Activated CD4-positive, alpha-beta memory T cell treated with anti-CD3 and anti-CD28 coated beads, Interleukin-2, amount 10 ng/mL, durations not matched to agents 7 days and 5 days (primary cell): ENCODE measurements at places on chromosomes 1 and 21. TPM values are rescaled to one million over a fixed set of nuclear protein-coding genes. Genes with fewer than 3 reads are reported as not detected.
A peak's percentile ranks its signal among the peaks of the same experiment; 100 is the strongest.

The RIIAD1 gene
- total RNA-seq: not detected

- peaks cover 5% of the 10 kb centered on the region for H3K27me3 ChIP-seq
- H3K36me3 ChIP-seq: peaks cover 18% of the 10 kb centered on the region
- DNase-seq: no peak
- H3K4me1 ChIP-seq: peaks cover 73% of the 10 kb centered on the region
- peak overlapping the region; percentile 86 for H3K4me3 ChIP-seq
These were observed 905 bp downstream of the LIX1L start for GRCh38 chr1:145956781-145957442.

The KLF17 gene
- total RNA-seq: not detected

DNA sequence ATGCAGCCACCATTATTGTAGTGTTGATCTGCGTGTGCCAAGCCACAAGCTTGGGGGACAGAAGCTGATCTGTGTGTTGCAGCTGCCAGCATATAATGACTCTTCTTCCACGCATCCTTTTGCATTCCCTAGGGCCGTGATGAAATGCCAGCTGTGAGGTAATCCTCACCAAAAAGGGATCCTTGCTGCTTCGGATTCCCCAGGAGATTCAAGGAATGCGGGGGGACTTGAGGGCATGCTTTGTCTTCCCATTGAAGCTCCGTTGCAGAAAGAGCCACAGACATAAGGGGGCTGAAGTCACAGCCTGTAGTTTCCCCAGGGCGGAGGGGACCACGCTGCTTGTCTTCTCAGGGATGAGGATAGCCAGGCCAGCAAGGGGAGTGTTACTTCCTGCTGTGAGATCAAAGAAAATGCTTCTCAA is 281.6 kb upstream of the FMN2 start:
- DNase-seq: no peak
- no peak overlapping the region for H3K27ac ChIP-seq
- H3K27me3 ChIP-seq: no peaks in the 10 kb centered on the region
- no peaks in the 10 kb centered on the region for H3K36me3 ChIP-seq

GRCh38 chr1:97159342-97159741 is 437.8 kb downstream of the PTBP2 start:
- DNase-seq: no peak
- no peak overlapping the region for H3K27ac ChIP-seq
- H3K4me3 ChIP-seq: no peak overlapping the region

DNA sequence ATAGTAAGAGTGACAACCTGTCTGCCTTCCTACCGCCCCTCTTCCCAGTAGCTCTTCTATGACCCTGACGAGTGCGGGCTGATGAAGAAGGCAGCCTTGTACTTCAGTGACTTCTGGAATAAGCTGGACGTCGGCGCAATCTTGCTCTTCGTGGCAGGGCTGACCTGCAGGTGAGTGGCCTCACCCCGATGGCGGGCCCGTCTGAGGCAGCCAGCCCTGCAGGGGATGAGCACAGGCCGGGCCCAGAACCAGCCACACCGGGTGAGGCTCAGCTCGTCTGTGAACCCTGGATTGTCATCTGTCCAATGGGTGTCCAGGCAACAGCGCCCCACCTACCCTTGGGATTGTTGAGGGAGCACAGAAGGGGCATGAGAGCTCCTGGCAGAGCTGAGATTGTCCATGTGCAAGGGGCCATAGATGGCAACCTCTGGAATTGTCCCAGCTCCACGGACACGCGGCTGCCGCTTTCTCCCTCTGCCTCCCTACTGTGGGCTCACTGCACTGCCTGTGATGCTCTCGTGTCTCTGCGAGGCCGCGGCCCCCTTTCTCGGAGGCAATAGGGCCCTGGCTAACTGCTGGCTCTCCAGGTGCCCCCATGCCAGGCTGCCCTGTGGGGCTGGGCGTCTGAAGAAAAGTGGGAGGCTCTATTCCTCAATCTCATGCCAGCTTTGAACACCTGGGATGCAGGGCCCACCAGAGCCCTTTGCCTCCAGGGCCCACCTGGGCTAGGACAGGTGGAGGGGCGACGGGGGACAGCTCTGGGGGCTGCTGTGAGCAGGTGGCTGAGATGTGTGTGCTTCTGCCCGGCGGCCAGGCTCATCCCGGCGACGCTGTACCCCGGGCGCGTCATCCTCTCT is 50.0 kb upstream of the LRRC3 start:
- no peak overlapping the region for H3K4me3 ChIP-seq
- no peaks in the 10 kb centered on the region for H3K27me3 ChIP-seq
- no peak overlapping the region for H3K27ac ChIP-seq
- peaks cover 2% of the 10 kb centered on the region for H3K4me1 ChIP-seq

DNA sequence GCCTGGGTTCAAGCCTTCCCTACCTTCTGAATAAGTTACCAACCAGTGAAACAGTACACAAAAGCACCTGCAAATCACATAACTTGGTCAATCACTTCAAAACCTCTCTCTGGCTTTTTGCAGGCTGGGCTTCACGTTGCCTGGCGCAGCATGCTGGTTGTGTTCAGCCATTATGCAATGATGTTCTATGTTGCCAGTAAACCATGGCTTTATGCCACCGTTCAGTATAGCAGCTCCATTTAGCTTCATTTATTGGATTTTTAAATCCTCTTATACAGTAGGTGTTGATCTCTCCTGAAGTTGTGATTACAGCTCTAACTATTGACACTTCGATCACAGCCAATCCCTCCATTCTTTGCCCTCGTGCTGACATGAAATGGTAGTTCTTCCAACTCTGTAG is 233.6 kb upstream of the PTBP2 start:
- no peaks in the 10 kb centered on the region for H3K36me3 ChIP-seq
- DNase-seq: no peak
- no peaks in the 10 kb centered on the region for H3K4me1 ChIP-seq
- no peaks in the 10 kb centered on the region for H3K27me3 ChIP-seq
- H3K27ac ChIP-seq: no peak overlapping the region

The FAM72B gene
- 31.6 TPM for total RNA-seq

DNA sequence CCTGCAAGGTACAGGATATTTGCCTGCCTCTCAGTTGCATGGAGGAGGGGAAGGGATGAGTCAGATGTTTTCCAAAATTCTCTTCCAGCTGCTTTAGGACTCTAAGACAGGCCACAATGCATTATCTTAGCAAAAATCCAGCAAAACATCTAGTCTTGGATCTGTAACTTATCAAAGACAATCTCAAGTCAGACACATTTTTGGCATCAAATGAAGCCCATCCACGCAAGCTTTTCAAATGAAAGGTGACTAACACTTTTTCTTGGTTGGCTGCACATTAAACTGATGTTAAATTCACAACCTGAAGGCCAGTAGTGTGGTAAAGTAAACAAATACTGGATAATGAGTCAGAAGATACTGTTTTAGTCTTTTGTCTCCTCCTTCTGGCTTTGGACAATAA is 21.3 kb downstream of the FAM78B start:
- no peaks in the 10 kb centered on the region for H3K36me3 ChIP-seq
- H3K27me3 ChIP-seq: peaks cover 1% of the 10 kb centered on the region
- H3K27ac ChIP-seq: no peak overlapping the region
- no peak for DNase-seq

DNA sequence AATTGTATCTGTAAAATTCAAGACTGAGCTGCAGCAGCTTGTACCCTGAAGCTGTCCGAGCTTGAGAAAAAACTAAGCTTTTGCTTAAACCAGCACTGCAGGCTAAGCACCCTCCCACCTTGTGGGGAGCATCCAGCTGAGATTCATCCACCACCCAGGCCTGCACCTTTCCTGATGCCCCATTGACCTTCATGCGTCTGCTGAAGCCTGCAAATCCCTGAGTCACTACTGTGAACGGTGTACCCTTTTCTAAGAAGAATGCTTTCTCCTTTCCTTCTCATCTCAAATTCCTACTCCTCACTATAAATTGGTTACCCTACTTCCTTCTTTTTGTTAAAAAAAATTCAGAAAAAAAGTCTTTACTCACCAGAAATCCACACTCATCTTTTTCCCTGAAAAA is 90.9 kb upstream of the RGS18 start:
- no peak overlapping the region for H3K4me3 ChIP-seq
- H3K27me3 ChIP-seq: no peaks in the 10 kb centered on the region
- H3K27ac ChIP-seq: no peak overlapping the region
- no peak for DNase-seq
- no peaks in the 10 kb centered on the region for H3K36me3 ChIP-seq
- no peaks in the 10 kb centered on the region for H3K4me1 ChIP-seq

The LAMC2 gene
- not detected for total RNA-seq

The FCGR3A gene
- 0.53 TPM for total RNA-seq

The OR13G1 gene
- total RNA-seq: not detected

- no peaks in the 10 kb centered on the region for H3K4me1 ChIP-seq
- H3K4me3 ChIP-seq: no peak overlapping the region
- DNase-seq: no peak
- H3K27ac ChIP-seq: no peak overlapping the region
- H3K36me3 ChIP-seq: no peaks in the 10 kb centered on the region
- H3K27me3 ChIP-seq: peaks cover 18% of the 10 kb centered on the region
These were observed 82.6 kb downstream of the C1orf21 start for GRCh38 chr1:184469396-184469795.

DNA sequence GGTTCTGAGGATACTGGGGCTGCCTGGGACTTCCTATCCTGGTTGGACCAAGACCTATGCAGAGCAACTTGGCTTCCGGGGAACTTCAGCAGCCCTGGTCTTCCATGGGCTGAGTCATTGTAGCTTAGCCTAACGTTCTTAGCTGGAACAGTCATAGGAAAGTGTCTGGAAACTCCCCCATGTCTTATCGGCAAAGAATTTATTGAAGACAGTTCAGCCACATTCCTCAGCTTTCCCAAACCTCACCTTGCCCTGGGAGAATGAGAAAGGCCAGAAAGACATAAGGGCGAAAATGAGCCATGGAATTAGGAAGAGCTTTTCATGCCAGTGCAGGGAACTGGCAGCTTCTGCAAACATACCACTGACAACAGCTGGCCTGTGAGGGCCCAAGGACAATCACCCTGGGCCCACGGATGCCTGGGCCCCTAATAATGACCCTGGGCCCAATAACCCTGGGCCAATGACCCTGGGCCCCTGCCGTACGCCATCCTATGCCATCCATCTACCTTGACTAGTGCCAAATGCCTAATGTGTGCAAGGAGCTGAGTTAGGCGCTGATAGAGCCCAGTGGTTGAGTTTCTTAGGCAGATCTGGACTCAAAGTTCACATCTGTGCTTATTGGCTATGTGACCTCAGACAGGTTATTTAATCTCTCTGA is 114.4 kb upstream of the GADD45A start:
- no peak overlapping the region for H3K27ac ChIP-seq
- H3K36me3 ChIP-seq: no peaks in the 10 kb centered on the region
- no peak for DNase-seq
- H3K4me3 ChIP-seq: no peak overlapping the region
- no peaks in the 10 kb centered on the region for H3K4me1 ChIP-seq

DNA sequence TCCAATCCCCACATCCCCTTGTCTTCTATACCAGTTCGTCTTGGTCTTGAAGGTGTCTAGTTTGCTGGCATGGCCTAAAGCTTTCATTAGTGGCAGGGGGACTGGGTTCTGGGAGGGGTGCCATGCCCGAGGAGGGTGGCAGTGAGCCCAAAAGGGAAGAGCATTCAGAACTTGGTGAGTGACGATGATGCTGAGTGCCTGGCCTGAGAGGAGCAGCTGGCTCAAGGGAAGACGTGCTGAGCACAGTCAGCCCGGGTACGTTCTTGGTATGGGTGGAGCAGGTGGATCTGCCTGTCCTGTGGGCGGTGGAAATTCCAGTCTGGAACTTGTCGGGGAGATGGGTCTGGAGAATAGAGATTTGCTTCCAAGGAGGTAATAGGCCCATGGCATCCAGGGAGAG is 4.6 kb downstream of the FDPS start:
- DNase-seq: no peak
- H3K36me3 ChIP-seq: peaks cover 61% of the 10 kb centered on the region
- H3K4me3 ChIP-seq: no peak overlapping the region
- no peak overlapping the region for H3K27ac ChIP-seq
- no peaks in the 10 kb centered on the region for H3K27me3 ChIP-seq
- H3K4me1 ChIP-seq: peaks cover 39% of the 10 kb centered on the region

DNA sequence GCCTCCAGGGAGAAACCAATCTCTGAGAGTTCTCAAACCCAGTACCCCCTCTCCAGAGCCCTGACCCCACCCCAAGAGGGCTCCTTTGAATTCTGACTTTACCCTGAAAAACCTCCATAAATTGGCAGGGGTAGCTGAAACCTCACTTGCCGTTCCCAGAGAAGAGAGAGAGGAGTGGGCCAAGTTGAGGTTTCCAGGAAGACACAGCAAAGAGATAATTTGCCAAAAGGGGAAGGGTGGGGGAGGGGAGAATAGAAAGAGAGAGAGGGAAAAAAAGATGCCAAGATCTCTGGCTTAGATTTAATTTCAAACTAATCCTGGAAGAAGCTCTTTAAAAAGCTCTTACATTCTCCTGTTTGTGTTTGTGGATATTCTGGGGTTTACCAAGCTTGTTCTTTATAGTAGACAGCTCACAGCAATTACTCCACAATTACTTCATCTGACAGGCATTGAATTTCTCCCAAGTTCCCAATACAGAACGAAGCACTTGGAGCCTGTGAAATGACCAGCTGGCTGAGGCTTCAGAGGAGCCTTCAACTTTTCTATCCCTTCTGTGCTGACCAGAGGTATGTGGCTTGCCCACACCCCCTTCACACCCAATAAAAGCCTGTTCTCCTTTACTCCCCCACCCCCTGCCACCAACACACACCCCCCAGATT is 1.1 kb upstream of the GRHL3 start:
- H3K4me3 ChIP-seq: no peak overlapping the region
- H3K27me3 ChIP-seq: peaks cover 73% of the 10 kb centered on the region
- no peak for DNase-seq
- no peak overlapping the region for H3K27ac ChIP-seq
- H3K36me3 ChIP-seq: no peaks in the 10 kb centered on the region

The TDRD5 gene
- not detected for total RNA-seq

DNA sequence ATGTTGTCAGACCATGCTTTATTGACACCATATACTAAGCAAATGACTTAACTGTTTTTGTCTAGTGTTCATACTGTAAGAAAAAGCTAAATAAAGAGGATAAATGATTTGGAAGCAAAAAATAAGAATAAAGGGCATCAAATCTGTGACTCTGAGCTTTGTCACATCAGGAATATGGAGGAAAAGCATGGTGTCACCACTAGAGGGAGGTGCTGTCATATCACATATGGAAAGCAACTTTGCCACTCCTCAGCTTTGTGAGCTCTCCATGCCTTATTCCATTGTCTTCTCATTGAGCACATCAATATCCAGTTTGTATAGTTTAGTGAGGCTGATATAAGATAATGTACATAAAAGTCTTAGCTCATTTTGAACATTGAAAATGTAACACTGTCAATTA is 20.8 kb upstream of the GBP1 start:
- DNase-seq: peak; percentile 41
- no peak overlapping the region for H3K4me3 ChIP-seq
- H3K27me3 ChIP-seq: no peaks in the 10 kb centered on the region
- peaks cover 6% of the 10 kb centered on the region for H3K4me1 ChIP-seq
- H3K27ac ChIP-seq: no peak overlapping the region
- H3K36me3 ChIP-seq: no peaks in the 10 kb centered on the region

The PRAMEF6 gene
- not detected for total RNA-seq

DNA sequence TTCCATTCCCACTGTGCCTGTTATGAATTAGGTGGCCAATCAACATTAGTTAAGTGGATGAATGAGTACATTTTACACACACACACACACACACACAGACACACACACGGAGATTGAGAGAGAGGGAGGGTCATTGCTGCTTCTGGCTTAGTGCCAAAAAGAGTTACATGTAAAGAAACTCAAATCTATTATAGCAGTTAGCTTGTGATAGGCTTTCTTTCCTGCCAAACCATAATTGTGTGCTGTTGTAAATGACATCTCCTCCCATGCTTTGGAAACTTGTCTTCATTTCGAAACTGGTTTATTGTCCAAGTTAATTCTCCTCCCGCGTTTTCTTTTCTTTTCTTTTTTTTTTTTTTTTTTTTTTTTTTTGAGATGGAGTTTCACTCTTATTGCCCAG is 1.4 kb upstream of the MT1HL1 start:
- no peaks in the 10 kb centered on the region for H3K4me1 ChIP-seq
- no peaks in the 10 kb centered on the region for H3K36me3 ChIP-seq
- no peak for DNase-seq
- no peak overlapping the region for H3K27ac ChIP-seq
